ENCODE measurements at places on chromosomes 1 and 21.

DNA sequence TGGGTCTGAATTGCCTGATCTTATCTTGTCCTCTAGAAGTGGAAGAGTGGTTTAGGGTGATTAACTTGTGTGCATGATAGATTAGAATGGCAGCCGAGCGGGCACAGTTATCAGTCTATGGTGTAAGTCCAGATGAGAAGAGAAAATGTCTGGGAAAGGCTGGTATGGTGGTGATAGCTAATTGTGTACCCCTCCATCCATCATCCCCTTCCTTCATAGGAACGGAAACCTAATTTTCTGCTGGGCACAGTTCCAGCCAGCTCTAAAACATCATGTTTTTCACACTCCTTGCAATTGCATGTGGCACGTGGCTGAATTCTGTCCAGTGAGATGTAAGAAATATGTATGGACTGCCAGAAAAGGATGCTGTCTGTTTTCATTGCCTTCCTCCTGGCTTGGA, 40.9 kb upstream of the ZP4 start:
- ATAC-seq, result no peak

- ATAC-seq, result no peak
These were observed 13.1 kb downstream of the MPZL1 start for GRCh38 chr1:167734841-167735240.

DNA sequence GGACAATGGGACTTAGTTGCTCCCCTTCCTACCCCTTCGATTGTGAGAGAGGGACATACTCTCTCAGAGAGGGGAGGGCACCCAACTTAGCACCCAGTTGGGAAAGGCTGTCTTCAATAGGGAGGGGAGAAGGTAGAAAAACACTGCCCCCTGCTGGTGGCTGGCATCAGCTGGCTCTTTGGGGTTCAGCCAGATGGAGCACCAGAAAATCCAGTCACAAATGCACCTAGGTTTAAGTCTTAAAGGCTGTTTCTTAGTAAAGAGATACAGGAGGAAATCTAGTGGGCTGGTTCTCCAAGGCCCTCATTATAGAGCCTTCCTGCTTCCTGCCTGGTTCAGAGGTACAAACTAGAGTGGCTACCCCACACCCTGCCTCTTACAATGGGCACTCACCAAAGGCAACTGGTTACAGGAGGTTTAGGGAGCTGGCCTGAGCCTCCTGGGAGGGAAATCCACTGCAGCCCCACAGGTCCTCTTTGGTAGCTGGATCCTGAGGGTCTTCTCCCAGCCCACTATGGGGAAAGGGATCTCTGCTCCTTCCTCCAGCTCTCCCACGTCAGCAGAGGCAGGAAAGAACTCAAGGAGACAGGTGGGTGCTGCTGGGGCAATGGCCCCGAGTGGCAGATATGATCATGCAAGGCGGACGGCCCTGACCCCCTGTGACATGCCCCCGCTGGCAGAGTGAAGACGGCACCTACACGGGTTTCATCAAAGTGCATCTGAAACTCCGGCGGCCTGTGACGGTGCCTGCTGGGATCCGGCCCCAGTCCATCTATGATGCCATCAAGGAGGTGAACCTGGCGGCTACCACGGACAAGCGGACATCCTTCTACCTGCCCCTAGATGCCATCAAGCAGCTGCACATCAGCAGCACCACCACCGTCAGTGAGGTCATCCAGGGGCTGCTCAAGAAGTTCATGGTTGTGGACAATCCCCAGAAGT, 28.3 kb downstream of the EIF2D start:
- ATAC-seq, result peak; percentile 67

DNA sequence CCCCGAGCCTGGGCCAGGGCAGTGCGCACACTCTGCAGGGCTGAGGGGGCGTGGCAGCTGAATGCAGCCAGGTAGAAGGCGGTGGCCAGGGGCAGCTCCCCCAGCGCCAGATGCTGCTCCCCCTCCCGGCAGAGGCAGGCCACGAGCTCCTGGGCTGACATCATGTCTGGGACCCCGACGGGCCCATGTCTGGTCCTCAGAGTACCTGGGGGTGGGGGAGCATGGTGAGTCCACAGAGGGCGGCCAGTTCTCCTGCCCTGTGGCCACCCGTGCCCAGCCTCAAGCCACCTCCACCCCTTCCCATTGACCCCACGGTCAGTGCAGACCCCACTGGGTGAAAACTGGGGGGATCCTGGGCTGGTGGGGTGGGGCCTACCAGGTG, 838 bp downstream of the TTC34 start:
- ATAC-seq, result no peak

- ATAC-seq, result no peak
These were observed 45.5 kb downstream of the PRDM15 start for GRCh38 chr21:41833497-41834115.

- no peak for ATAC-seq
These were observed 255.6 kb upstream of the DPYD start for GRCh38 chr1:98176414-98176813.

DNA sequence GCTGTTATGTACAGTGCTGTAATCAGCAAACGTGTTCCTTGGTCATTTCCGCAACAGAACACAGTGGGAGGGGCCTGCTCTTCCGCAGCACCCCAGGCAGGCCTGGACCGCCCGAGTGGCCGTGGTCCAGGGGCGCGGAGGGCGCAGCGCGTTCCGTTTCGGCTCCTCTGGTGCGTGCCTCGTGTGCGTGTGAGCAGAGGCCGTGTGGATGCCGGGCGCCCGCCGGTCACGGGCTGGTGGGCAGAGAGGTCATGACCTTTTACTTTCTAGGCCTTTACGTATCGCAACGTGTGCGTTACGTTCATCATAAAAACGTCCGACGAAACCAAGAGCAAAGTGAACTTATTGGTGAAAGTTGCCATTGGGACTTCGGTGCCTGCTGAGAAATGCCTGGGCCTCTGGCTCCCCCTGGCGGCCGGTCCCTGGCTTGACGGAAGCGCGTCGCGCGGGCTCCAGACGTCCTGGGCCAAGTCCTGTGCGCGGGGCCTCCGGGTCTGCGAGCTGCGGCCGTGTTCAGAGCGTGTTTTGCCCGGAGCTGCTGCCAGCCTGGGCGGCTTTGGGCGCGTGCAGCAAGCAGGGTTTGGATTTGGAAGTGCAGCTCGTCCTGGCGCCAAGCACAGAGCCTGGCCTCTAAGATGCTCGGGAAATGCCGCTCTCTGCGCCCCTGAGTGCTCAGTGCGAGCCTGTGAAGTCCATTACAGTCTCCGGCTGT, 34.4 kb downstream of the COL18A1 start:
- peak; percentile 76 for ATAC-seq

GRCh38 chr21:44263768-44264167, 2.1 kb upstream of the DNMT3L start:
- peak; percentile 34 for ATAC-seq

DNA sequence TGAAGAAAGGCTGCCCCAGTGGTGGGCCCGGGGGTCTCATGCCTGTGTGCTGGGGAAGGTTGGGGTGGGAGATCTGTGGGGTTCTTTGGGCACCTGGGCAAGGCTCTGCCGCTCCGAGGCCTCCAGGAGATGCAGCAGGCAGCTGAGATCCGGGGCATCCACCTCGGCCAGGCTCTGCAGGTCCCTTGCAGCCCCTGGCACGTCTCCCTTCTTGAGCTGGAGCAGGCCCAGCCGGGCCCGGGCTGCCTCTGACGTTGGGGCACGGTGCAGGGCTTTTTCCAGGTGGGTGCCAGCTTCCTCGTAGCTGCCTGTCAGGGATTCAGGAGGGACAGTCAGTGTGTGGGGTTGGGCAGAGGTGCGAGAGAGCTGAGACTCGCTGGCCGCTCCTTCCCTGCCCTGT, 11.4 kb upstream of the MMEL1 start:
- ATAC-seq, result no peak

DNA sequence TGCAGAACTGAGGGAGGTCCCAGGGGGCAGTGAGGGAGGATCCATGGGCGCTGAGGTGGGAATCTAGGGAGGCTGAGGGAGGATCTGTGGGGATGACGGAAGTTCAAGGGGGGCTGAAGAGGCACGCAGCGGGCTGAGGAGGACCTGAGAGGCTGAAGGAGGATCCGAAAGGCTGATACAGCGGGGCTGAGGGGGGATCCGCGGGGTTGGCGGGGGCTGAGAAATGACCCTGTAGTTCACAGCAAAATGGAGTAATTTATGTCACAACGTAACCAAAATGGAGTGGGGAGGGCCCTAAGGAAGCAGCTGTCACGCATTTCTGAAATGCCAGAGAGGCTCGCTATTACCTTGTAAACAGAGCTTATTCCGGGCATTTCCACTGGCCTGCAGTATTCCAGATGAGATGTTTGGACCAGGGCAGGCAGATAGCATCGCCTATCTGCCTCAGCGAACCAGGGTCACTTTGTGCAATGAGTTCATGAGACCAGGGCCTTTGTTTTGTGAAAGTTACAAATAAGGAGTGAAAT, 926 bp upstream of the MRPL55 start:
- ATAC-seq, result no peak

GRCh38 chr1:89833183-89834082, 12.6 kb downstream of the LRRC8D start:
- peak; percentile 52 for ATAC-seq

- ATAC-seq, result no peak
These were observed 31.9 kb upstream of the NRDC start for GRCh38 chr1:51910221-51911000.

GRCh38 chr21:27359141-27359540, 392.3 kb upstream of the ADAMTS5 start:
- ATAC-seq, result no peak

DNA sequence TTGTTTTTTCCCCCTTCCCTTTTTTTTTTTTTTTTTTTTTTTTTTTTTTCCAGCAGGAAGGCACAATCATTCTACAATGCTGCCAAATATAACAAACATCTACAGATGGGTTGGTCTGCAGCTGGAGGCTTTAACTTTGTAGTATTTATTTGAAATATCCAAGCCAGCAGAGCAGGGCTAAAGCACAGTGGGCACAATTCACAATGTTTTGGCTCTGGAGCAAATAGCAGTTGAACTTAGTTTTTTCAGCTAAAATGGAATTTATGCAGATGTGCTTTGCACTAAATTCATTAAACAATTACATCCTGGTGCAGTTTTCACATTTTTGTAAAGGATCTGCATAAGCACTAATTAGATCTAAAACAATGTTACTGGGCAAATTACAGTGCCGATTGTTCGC, 39.8 kb upstream of the ZBTB18 start:
- ATAC-seq, result no peak

DNA sequence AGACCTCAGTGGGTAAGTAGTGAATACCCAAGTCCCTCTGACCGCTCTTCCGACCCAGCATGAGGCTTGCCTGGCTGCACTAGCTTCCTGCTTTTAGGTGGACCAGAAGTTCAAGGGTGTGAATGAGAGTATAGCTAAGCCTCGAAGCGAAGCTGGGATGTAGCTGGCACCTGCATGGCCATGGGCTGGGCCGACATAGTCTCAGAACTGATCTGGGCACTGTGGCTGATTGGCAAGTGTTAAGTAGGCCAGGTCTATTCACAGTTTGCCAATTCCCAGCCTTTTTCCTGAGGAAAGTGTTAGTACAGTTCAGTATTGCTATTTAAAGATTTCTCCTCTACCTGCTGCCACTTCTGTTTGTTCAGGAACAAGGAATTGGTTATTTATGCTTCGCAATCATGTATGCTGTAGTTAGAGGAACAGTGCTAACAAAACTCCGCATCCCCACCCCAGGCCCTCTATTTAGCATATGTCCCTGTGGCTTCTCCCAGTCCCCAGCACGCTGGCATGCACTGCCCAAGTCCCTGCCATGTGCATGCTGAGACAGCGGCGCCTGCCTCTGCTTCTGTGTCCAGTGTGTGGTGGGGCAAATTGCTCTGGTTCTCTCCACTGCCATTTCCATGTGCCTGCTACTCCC, 16.3 kb downstream of the SPATA46 start:
- ATAC-seq, result no peak

GRCh38 chr1:1922956-1923833, 4.1 kb upstream of the TMEM52 start:
- peak; percentile 14 for ATAC-seq

- ATAC-seq, result no peak
These were observed 81.0 kb downstream of the PTPRU start for GRCh38 chr1:29317063-29317915.

DNA sequence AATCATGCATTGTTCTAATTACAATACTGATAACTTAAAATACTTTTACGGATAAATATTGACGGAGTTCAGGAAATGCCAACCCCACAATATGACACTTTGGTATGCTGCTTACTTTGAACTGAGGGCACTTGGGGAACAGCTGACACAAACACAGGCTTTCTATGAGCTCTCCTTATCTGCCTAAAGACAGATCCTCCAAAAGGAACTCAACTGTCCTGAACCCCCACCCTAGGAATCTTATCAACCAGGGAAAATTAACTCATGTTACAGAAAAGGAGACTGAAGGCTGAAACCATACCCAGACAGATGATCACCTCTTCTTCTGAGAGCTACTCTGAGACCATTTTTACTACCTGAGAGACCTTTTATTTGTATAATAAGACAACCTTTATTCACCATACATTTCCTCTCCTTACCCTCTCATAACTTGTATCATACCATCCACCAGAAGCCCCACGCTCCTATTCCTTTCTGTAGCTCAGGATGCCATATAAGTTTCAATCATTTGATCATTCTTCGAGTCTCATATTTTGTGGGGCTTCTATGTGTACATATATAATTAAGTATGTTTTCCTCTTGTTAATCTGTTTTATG, 239.5 kb downstream of the FAF1 start:
- no peak for ATAC-seq

DNA sequence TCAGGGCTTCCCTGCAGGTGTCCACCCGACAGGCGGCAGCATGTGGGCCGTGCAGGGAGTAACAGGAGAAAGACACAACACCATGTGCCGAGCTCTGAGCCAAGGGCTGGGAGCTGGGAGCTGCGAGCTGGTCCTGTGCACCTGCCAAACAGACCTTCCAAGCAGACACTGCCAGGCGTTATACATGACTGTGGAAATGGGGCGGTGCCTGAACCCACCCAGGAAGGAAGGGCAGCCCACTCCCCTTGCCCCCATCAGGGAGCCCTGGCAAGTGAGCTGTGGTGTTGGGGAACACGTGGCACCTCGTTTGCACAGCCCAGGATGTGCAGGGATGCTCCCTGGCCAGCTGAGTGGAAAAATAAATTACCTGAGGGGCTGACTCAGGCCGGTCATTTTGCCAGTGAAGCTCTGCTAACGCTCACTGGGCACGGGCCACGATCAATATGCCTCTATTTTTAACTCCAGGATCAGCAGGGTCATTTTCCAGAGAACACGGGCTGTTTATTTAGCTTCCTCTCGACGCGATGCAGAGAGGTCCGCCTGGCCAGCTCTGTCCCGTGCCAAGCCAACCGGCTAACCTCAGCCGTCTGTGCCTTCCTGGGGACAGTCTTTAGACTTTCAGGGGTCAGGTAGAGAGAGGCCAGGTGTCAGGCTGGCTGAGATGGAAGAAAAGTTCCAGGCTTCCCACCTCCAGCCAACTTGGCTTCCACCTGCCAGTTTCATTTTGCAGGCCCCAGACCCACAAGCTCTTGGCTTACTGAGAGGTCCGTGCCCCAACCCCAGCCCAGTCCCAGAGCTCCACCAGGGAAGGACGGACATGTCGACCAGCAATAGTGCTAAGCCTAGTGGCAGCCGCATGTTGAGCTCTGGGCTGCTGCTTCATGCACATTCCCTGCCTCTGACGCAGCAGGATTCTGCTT, 196.7 kb upstream of the VAMP3 start:
- peak; percentile 95 for ATAC-seq

- no peak for ATAC-seq
These were observed 10.3 kb downstream of the SIM2 start for GRCh38 chr21:36709030-36709867.

Data from motor neuron (in vitro differentiated cells).